ENCODE measurements at places on chromosomes 3 and 15.

- no peak for DNase-seq
These were observed 271.5 kb downstream of the TLE3 start for GRCh38 chr15:69825941-69826818.

DNA sequence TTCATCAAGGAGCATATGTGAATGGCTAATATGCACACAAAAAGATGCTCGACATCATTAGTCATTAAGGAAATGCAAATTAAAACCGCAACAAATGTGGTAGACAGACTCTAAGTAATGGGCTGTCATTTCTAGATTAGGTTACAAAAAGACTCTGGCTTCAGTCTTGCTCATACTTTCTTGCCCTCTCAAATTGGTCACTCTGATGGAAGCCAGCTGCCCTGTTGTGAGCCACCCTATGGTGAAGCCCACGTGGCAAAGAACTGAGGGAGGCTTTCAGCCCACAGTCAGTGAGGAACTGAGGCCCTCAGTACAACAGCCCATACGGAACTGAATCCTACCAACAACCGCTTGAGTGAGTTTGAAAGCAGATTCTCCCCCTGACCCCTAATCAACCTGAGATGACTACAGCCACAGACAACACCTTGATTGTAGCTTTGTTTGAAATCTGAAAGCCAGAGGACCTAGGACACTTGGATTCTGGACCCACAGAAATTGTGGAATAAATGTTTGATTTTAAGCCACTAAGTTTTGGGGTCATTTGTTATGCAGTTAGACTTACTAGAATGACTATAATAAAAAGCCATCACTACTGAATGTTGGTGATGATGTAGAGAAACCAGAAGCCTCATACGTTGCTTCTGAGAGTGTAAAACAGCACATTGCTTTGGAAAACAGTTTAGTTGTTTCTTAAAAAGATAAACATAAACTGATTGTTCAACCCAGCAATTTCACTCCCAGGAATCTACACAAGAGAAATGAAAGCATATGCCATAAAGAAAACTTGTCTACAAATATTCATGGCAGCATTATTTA lies 45.7 kb downstream of the EHHADH start:
- DNase-seq: no peak

DNA sequence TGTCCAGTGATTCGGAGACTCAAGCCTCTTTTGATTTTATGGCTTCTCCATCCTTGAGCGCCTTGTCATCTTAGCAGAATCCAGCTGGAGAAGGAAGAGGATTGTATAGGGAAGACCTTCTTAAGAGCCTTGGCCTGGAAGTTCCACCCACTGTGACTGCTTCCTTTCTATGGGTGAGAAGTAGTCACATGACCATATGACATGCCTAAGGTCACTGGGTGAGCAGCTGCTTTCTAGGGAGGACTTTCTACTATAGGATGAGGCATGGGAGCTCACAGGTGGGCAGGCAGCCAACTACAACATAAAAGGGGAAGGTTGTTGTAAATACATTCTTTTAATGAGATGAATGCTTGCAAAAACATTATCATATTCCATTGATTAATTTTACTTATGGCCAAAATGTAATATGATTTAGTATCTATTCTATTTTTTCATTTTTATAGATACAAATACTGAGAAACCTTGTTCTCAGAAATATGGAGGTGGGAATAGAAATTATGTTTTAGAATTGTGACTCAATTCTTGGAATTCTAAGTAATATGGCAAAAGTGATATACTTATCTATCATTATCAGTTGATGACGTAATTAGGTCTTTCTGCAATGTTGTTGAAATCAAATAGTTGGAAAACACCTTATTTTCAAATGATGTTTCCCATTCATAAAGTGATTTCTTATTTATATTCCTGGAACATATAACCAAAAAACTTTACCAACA lies 53.6 kb upstream of the MINAR1 start:
- no peak for DNase-seq

GRCh38 chr3:158802409-158803268 lies 785 bp downstream of the MFSD1 start:
- DNase-seq: no peak

DNA sequence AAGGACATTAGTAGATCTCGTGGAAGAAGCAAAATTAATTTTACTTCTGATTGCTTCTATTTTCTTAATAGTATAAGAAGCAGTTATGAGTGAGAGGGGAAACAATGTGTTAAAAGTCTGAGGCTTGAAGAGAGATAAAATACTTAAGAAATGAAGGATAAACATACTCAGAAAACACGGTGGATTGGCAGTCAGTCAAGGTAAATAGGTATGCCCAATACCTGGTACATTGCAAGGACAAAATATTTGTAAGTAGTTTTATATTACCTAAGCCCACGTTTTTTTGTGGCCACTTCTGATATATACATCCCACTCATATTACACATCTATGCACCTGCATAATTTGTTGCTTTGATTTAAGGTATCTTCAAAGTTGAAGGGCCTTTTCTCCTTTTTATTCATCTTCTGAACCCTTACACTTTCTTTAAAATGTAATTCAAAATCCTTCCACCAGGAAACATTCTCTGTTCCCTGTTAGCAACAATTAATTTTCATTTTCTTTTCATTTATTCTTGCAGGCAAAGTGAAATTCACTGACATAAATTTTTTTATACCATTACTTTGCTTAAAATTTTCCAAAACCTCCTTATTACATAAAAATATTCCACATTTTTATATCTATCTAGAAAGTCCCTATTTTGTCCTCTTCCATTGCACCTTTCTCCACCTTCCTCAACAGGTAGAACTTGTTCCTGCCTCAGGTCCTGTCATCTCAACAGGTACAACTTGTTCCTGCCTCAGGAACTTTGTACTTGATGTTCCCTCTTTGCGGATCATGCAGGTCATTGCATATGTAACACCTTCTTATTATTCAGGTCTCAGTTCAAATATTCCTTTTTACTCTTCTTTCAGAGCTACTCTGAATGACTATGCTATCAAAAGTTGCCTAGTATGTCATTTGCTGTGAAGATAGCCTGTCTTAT lies 755.7 kb upstream of the ALCAM start:
- DNase-seq: no peak

GRCh38 chr3:159770998-159771397 lies 217.6 kb upstream of the IL12A start:
- no peak for DNase-seq

GRCh38 chr3:153295901-153296300 lies 133.9 kb downstream of the RAP2B start:
- DNase-seq: no peak

GRCh38 chr15:31444844-31445243 lies 118.2 kb downstream of the KLF13 start:
- DNase-seq: no peak

GRCh38 chr15:36414670-36415069 lies 164.8 kb upstream of the CDIN1 start:
- no peak for DNase-seq

- DNase-seq: no peak
These were observed 106.8 kb downstream of the ZBTB20 start for GRCh38 chr3:115040246-115040645.

DNA sequence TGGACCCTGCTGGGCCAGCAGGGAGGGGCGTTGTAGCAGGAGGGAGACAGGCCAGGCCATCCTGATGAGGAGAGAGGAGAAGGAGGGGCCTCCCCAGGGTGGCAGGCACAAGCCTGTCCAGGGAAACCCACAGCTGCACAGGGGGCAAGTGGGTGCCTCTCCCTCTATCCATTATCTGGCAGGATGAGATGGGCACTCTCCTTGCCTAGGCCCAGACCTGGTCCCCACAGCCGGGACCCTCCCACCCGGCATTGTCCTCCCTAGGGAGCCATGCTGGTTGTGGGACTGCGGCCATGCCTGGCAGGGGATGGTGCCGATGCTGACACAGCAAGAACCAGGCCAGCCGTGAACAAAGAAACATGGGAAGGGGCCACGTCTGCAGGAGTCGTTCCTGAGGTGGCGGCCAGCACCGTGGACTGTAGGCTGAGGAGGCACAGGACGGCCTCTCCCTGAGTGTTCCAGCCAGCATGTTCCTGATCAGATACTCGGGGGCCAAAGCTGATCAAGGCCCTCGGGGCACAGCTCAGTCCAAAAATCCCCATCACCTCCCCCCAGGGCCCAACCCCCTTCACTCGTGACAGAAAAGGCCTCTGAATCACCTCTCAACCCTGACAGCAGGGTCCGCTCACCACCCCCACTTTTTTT lies 19.2 kb upstream of the CYP11A1 start:
- DNase-seq: no peak

DNA sequence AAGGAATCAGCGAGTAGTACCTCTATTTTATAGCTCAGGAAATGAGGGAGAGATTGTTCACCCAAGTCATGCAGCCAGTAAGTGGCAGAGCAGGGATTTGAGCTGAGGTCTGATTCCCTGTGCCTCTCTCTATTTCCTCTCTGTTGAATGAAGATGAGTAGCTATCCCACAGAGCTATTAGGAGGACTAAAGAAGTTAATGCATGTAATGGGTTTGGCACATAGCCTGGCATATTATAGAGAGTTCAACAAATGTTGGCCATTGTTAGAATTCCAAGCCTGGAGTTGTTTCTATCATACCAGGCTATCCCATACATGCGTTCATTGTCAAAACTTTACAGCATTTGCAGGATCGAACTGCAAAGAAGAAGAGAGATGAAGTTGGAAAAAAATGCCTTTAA lies 21.8 kb upstream of the KLHL6 start:
- no peak for DNase-seq

DNA sequence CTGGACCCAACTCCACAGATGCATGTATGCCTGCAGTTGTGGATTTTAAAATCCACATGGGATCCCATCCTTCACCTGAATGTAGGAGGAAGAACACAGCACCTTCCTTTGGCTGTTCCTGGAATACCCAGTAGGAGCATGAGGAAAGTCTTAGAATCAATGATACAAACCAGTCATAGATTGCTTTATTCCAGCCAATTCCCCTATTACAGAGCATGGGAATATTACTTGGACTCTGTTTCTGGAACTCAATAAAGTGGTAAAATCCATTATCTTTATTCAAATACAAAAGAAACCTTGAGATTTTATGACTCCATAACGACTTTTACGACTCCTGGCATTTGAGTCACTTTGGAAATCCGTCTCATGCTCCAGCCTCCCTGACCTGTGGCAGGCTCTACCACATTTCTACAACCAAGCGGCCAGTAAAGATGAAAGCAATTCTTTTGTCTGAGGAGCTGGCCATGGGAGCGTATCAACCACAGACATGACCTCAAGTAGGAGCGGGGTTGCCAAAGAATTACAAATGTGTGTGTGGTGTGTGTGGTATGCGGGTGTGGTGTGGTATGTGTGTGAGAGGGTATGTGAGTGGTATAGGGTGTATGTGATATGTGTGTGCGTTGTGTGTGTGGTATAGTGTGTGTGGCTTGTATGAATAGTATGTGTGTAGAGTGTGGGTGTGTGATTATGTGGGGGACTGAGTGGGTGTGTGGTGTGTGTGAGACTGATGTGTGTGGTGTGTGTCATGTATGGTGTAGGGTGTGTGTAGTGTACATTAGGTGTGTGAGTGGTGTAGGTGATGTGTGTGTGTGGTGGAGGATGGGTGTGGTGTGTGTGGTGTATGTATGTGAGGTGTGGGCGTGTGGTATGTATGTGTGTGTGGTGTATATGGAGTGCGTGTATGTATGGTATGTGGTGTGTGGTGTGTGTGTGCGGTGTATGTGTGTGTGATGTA lies 40.0 kb downstream of the ARRDC4 start:
- DNase-seq: no peak

DNA sequence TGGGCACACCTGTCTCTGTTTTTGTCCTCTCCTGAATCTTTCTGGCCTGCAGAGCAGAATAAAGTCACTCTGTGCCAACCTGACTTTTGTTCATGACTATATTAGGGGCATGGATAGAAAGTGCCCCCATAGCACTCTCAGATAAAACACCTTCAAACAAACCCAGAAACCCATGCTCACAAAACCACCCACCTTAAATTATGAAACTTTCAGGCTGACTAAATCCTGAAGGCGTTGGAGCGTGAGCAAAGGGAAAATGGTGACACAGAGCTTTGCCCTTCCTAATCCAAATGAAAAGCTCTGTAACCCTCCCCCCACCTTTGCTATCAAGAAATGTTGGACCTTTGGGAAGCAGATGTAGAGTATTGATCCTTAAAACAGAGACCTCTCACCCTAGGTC lies 138.9 kb downstream of the IGF1R start:
- DNase-seq: no peak

DNA sequence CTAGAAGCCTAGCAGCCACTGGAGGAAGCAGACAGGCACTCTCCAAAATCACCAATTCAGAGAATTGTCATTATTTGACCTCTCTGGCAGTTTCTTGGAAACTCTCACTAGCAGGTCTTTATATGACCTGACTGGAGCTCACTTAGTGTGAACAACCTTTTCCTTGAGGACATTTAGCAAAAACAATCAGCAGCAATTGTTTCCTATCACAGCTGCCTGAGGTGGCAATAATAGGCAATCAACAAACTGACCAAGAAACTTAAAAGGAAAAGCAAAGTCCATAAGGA lies 162.4 kb upstream of the STT3B start:
- no peak for DNase-seq

- no peak for DNase-seq
These were observed 2.6 kb upstream of the CCR4 start for GRCh38 chr3:32948625-32949445.

GRCh38 chr3:123201223-123201556 lies 553 bp upstream of the SEC22A start:
- DNase-seq: no peak

DNA sequence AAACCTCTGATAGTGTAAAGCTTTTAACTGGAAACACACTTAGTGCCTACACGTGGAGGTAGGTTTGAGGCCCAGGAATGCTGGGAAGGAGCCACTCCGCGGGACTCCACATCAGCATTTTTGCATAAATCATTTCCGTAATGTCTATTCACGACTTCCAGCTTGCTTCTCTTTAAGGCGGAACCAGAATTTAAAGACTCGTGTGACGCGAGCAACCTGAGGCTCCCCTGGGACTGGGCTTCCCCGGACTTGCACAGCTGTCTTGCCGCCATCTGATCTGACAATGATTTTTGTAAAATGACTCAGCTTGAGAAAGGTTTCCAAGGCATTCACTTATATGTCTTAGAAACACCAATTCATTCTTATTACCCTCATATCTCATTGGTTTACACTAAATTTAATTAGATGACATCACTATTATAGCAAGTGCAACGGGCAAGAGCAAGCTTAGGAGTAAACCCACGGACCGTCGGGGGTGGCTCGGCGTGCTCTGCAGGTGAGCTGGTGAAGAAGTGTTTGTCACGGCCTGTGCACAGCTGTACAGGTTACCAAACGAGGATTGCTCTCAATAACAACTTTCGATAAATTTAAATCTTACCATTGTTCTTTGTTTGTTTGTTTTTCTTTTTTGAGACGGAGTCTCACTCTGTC lies 95.2 kb downstream of the CHSY1 start:
- DNase-seq: no peak

- no peak for DNase-seq
These were observed 71.8 kb downstream of the TM2D3 start for GRCh38 chr15:101580431-101580830.

DNA sequence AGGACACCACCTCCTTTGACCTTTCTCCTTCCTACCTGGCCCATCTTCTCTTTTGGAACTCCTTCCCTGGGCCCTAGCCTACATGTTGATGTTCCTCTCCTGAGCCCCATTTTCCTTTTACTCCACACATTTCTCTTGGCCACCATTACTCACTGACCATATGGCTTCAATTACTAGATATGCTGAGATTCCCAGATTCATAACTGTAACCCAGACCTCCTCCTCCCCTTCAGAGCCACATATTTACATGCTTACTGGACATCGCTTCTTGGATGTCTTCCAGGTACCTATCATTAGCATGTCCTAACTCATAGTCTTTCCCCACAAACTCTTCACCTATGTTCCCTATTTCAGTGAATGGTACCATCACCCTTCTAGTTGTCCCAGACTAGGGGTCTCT lies 24.4 kb upstream of the TRIM59 start:
- no peak for DNase-seq

- DNase-seq: no peak
These were observed 51.1 kb downstream of the CGNL1 start for GRCh38 chr15:57427367-57427821.
